Pancreas (tissue), 10 donors: ENCODE measurements at places on chromosomes 3 and 15. TPM values are rescaled to one million over a fixed set of nuclear protein-coding genes. Genes with fewer than 3 reads are reported as not detected.

RBM6 gene
- total RNA-seq: 41.6 TPM

LRRC15 gene
- total RNA-seq: not detected

B3GALNT1 gene
- 5.9 TPM for total RNA-seq

GRCh38 chr15:25059698-25060471, 105.1 kb downstream of the SNRPN start:
- no peak for DNase-seq

- no peak for DNase-seq
Observed at GRCh38 chr15:76333309-76333708, 3.3 kb upstream of the ISL2 start.

- DNase-seq: no peak
Observed at GRCh38 chr3:55891106-55891505, 404.0 kb upstream of the WNT5A start.

DNA sequence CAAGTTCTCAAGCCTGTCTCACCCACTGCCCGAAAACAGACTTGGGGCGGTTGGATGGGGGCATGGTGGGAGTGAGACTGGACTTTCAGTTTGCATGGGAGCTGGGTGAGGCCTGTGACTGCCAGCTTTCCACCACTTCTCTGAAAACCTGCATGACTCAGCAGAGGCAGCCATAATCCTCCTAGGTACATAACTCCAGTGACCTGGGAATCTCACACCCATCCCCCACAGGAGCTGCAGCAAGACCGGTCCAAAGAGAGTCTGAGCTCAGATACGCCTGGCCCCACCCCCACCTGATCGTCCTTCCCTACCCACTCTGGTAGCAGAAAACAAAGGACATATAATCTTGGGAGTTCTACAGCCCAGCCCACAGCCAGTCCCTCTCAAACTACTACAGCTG, 107.2 kb downstream of the NSMCE3 start:
- DNase-seq: no peak
